Activated CD4-positive, alpha-beta memory T cell treated with anti-CD3 and anti-CD28 coated beads, Interleukin-2, amount 10 ng/mL, durations not matched to agents 7 days and 5 days (primary cell): ENCODE measurements at places on chromosomes 1 and 21.

- H3K4me1 ChIP-seq = no peaks in the 10 kb centered on the region
- peaks cover 5% of the 10 kb centered on the region for H3K27me3 ChIP-seq
- no peak overlapping the region for H3K4me3 ChIP-seq
- DNase-seq = no peak
Measured at GRCh38 chr1:23381233-23381885, 11.7 kb upstream of the ZNF436 start.

- no peaks in the 10 kb centered on the region for H3K27me3 ChIP-seq
- no peak overlapping the region for H3K4me3 ChIP-seq
- peaks cover 74% of the 10 kb centered on the region for H3K4me1 ChIP-seq
- peak overlapping the region; percentile 69 for H3K27ac ChIP-seq
Measured at GRCh38 chr1:31954607-31955283, 16.6 kb upstream of the PTP4A2 start.

- H3K27ac ChIP-seq = no peak overlapping the region
- no peak overlapping the region for H3K4me3 ChIP-seq
- no peaks in the 10 kb centered on the region for H3K36me3 ChIP-seq
- H3K27me3 ChIP-seq = no peaks in the 10 kb centered on the region
Measured at GRCh38 chr1:55055951-55056631, 16.7 kb downstream of the PCSK9 start.

DNA sequence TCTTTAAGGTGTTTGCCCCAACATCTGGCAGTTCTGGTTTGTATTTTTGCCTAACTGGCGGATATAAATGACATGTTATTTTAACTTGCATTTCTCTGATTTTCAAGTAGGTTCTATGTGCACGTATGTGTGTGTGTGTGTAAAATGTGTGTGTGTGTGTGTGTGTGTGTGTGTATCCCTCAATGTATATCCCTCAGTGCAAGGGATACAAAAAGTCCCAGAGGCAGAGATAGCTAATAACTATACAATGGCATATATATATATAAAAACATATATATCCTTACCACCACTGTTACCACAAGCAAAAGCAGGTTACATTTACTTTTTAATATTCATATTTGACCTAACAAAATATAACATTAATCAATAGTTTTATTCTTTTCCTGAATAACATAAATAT lies 95.0 kb upstream of the NR5A2 start:
- no peak overlapping the region for H3K27ac ChIP-seq
- no peaks in the 10 kb centered on the region for H3K36me3 ChIP-seq
- no peak for DNase-seq
- H3K27me3 ChIP-seq = peaks cover 30% of the 10 kb centered on the region

DNA sequence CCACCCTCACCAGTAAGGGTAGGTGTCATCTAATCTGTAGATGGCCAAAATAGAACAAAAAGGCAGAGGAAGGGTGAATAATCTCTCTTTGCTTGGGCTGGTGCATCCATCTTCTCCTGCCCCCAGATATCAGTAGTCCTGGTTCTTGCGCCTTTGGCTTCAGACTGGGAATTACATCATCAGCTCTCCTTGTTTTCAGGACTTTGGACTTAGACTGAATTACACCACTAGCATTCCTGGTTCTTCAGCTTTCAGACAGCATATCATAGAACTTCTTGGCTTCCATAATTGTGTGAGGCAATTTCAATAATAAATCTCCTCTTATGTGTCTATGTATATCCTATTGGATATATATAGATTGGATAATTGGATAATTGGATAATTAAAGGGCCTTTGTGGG lies 403.0 kb upstream of the USP24 start:
- no peaks in the 10 kb centered on the region for H3K4me1 ChIP-seq
- H3K4me3 ChIP-seq = no peak overlapping the region
- DNase-seq = no peak
- no peak overlapping the region for H3K27ac ChIP-seq
- no peaks in the 10 kb centered on the region for H3K27me3 ChIP-seq

GRCh38 chr1:168626326-168626725 lies 49.9 kb downstream of the XCL1 start:
- no peak overlapping the region for H3K4me3 ChIP-seq
- no peaks in the 10 kb centered on the region for H3K4me1 ChIP-seq
- peaks cover 19% of the 10 kb centered on the region for H3K27me3 ChIP-seq
- H3K27ac ChIP-seq = no peak overlapping the region
- H3K36me3 ChIP-seq = no peaks in the 10 kb centered on the region
- DNase-seq = no peak

- H3K27me3 ChIP-seq = peaks cover 28% of the 10 kb centered on the region
- H3K36me3 ChIP-seq = no peaks in the 10 kb centered on the region
- H3K4me1 ChIP-seq = peaks cover 4% of the 10 kb centered on the region
- no peak for DNase-seq
Measured at GRCh38 chr1:157403608-157404007, 148.7 kb downstream of the FCRL5 start.

GRCh38 chr1:161771973-161772372 lies 5.9 kb downstream of the ATF6 start:
- H3K4me1 ChIP-seq = peaks cover 32% of the 10 kb centered on the region
- no peaks in the 10 kb centered on the region for H3K27me3 ChIP-seq
- peaks cover 6% of the 10 kb centered on the region for H3K36me3 ChIP-seq
- DNase-seq = no peak
- no peak overlapping the region for H3K4me3 ChIP-seq

DNA sequence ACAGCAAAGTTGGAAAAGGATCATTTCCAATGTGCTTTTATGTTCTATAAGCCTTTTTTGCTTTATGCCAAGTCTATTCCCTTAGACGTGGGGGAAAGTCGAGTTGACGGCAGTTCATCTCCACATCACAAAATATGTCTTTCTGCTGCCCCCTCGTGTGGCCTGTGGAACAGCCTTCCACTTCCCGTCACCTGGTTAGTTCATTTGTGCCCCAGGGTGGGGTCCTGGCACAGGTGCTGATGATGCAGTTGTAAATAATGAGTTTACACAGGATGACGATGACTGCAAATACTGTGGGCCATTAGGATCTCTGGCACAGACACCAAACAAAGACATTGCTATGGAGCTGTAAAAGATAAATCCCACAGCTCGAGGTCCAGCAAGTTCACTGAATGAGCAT lies 10.0 kb upstream of the OTUD3 start:
- H3K27me3 ChIP-seq = peaks cover 33% of the 10 kb centered on the region
- H3K4me1 ChIP-seq = no peaks in the 10 kb centered on the region
- no peak overlapping the region for H3K4me3 ChIP-seq
- H3K27ac ChIP-seq = no peak overlapping the region
- DNase-seq = no peak

- H3K4me3 ChIP-seq = no peak overlapping the region
- no peak overlapping the region for H3K27ac ChIP-seq
- no peaks in the 10 kb centered on the region for H3K4me1 ChIP-seq
- no peaks in the 10 kb centered on the region for H3K27me3 ChIP-seq
Measured at GRCh38 chr1:33970148-33970825, 106.4 kb downstream of the HMGB4 start.

GRCh38 chr21:21439761-21440160 lies 441.6 kb downstream of the NCAM2 start:
- no peak overlapping the region for H3K4me3 ChIP-seq
- H3K4me1 ChIP-seq = no peaks in the 10 kb centered on the region
- H3K36me3 ChIP-seq = no peaks in the 10 kb centered on the region
- DNase-seq = no peak
- no peaks in the 10 kb centered on the region for H3K27me3 ChIP-seq

DNA sequence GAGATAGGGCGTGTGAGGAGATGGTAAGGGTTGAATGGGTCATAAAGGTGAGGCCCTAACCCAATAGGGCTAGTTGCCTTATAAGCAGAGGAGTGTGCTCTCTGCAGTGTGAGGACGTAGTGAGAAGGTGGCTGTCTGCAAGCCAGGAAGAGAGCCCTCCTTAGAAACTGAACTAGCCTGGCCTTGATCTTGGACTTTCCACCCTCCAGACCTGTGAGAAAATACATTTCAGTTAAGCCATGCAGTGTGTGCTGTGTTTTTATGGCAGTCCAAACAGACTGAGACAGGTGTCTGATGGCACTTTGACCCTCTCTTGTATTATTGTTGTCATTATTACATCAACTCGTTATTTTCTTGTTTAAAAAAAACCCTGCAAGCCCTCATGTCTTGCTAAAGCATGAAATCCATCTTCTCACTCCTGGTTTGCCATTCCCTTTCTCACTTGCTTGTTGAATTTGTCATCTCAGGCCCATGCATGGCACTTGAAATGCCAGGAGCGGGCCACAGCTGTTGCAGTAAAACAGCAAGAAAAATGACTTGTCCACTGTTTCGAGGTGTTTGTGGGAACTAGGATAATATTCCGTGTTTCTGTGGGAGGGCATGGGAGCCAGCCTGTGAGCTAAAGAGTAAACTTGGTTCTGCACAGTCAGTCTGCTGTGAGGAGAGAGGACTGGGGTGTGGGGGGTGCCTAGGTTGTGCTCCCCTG lies 78.6 kb downstream of the STUM start:
- peaks cover 18% of the 10 kb centered on the region for H3K4me1 ChIP-seq
- no peak overlapping the region for H3K27ac ChIP-seq
- no peak for DNase-seq

- H3K4me1 ChIP-seq = no peaks in the 10 kb centered on the region
- H3K27me3 ChIP-seq = no peaks in the 10 kb centered on the region
- H3K27ac ChIP-seq = no peak overlapping the region
- H3K36me3 ChIP-seq = peaks cover 22% of the 10 kb centered on the region
Measured at GRCh38 chr1:236875975-236876374, 80.9 kb downstream of the MTR start.

DNA sequence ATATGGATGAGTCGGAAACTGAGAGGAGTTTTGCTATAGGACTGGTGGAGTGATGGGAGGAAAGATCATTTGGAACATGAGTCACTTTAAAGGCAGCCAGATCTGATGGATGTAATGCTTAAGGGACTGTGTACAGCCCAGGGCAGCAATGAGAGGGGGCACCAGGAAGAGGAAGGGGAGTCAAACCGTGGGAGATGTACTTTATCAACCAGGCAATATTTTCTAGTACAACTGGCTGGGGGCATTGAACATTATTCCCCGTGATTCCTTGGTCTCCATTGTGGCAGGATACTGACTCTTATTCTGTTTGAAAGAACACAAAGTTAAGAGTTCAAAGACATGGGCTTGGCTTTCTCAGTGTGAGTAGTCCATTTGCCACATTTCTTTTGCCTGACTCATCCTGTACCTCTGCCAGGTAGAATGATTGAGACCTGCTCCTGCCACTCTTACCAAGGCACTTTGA lies 268.2 kb upstream of the NR5A2 start:
- no peaks in the 10 kb centered on the region for H3K36me3 ChIP-seq
- no peaks in the 10 kb centered on the region for H3K4me1 ChIP-seq
- no peak for DNase-seq
- H3K27ac ChIP-seq = no peak overlapping the region
- no peak overlapping the region for H3K4me3 ChIP-seq

DNA sequence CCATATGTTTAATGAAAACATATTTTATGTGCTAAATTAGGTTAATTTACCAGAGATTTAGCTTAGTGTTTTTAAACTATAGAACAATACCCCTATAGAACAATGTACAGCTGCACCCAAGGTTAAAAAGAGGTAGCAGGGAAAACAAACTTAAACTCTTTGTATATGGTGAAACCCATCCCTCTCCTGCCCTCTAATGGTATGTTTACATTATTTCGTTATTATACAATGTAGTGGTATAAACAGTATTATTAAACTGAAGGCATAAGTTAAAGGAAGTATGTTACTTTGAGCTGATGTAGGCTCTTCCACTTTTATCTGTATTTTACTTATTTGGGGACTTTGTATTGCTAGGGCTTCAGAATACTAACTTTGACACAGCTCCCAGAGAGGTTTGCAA lies 16.7 kb upstream of the ZYG11A start:
- DNase-seq = no peak
- no peak overlapping the region for H3K27ac ChIP-seq

GRCh38 chr1:59007820-59008598 lies 224.2 kb upstream of the JUN start:
- no peak for DNase-seq
- H3K36me3 ChIP-seq = no peaks in the 10 kb centered on the region
- H3K27me3 ChIP-seq = peaks cover 6% of the 10 kb centered on the region
- peaks cover 51% of the 10 kb centered on the region for H3K4me1 ChIP-seq
- H3K4me3 ChIP-seq = no peak overlapping the region
- peak overlapping the region; percentile 36 for H3K27ac ChIP-seq

DNA sequence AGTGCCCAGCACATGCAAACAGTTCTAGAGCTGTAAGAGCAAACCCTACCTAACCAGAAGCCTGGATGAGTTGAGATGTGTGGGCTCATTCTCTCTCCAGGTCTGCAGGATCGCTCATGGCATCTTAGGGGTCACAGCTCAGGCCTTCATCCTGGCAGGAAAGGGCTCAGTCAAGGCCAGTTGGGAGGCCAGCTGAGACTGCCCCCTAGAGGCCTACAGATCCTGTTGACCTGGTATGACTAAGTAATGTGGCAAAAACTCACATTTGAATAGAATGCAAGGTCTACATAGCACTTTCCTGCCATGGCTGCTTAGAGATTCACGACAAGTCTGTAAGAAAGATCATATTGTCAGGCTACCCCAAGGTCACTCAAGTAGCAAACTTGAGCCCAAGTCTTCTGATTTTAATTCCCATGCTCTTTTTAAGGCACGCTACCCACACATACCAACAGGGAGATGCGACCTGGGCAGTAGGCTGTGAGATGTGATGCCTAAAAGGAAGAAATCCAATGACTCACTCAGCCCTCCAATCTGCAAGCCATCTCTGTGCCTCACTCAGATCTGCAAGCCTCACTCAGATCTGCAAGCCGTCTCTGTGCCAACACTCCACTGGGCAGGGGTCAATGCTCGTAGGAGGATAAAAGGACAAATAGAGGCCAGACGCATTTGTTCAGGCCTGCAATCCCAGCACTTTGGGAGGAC lies 5.1 kb upstream of the CAPN8 start:
- peaks cover 10% of the 10 kb centered on the region for H3K27me3 ChIP-seq
- DNase-seq = peak; percentile 28
- no peak overlapping the region for H3K27ac ChIP-seq
- no peaks in the 10 kb centered on the region for H3K36me3 ChIP-seq
- no peak overlapping the region for H3K4me3 ChIP-seq

DNA sequence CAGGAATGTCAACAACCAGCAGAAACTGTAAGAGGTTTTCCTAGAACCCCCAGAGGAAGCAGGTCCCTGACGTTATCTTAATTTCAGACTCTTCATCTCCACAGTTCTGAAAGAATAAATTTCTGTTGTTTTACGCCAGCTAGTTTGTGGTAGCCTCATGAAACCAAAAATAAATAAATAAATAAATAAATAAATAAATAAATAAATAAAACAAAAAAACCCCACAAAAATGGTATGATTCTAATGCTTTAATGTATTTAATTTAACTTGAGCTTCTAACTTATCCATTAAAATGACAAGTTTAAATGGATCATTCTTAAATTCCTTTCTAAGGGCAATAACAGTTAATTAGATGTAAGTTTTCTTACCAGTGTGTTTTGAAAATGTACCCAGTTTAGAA lies 293.8 kb upstream of the ADAMTS5 start:
- H3K4me3 ChIP-seq = no peak overlapping the region
- no peak for DNase-seq
- H3K27ac ChIP-seq = no peak overlapping the region
